ENCODE measurements at places on chromosomes 7 and 10. TPM values are rescaled to one million over a fixed set of nuclear protein-coding genes. Genes with fewer than 3 reads are reported as not detected.

Gene PNLIPRP3
- not detected for total RNA-seq

Gene HOXA4
- 0.57 TPM for total RNA-seq

Gene SDK1
- total RNA-seq = 0.94 TPM

Gene NPSR1
- not detected for total RNA-seq

Gene ANKRD1
- total RNA-seq = 1,685 TPM

Gene RBM20
- 4.0 TPM for total RNA-seq

Gene ANKRD7
- 0.16 TPM for total RNA-seq

Gene TMEM270
- not detected for total RNA-seq

Gene PRKCQ
- 0.16 TPM for total RNA-seq

Gene FZD1
- total RNA-seq = 1.5 TPM

Gene MYPN
- total RNA-seq = 0.16 TPM

Gene NT5C2
- total RNA-seq = 55.5 TPM

Gene LEP
- total RNA-seq = not detected

Gene C7orf57
- 0.19 TPM for total RNA-seq

Gene LRRC17
- total RNA-seq = 4.1 TPM

Gene ZNF365
- total RNA-seq = 0.25 TPM

Gene CPN1
- not detected for total RNA-seq

Gene PVRIG
- not detected for total RNA-seq

Gene GRID1
- not detected for total RNA-seq

Gene ATOH7
- not detected for total RNA-seq

Gene ATRNL1
- not detected for total RNA-seq

Gene TDRD1
- not detected for total RNA-seq

Gene STEAP2
- 0.32 TPM for total RNA-seq

Gene PGAM2
- not detected for total RNA-seq

Gene PITX3
- not detected for total RNA-seq

Gene RGS10
- total RNA-seq = 5.9 TPM

Gene MOGAT3
- not detected for total RNA-seq

Gene GIMAP8
- total RNA-seq = 102 TPM

Gene TMEM213
- total RNA-seq = not detected

Gene CCL26
- not detected for total RNA-seq

Gene UCMA
- not detected for total RNA-seq

Gene GPR26
- not detected for total RNA-seq

Gene DLG5
- total RNA-seq = 14.2 TPM

Gene KCP
- total RNA-seq = not detected

Gene TRIM50
- total RNA-seq = not detected

Gene CLDN12
- 14.5 TPM for total RNA-seq

Gene OGDH
- 31.7 TPM for total RNA-seq

Gene ADGRA1
- total RNA-seq = under 0.01 TPM

Gene CHRM2
- total RNA-seq = under 0.01 TPM

Gene LMOD2
- total RNA-seq = 0.16 TPM

Gene CCL24
- not detected for total RNA-seq

Gene HOXA7
- 1.5 TPM for total RNA-seq

Gene CARD11
- 0.32 TPM for total RNA-seq

Gene AS3MT
- total RNA-seq = 1.1 TPM

Gene ZNF485
- total RNA-seq = 1.4 TPM

Gene CC2D2B
- total RNA-seq = not detected

Gene TTYH3
- 131 TPM for total RNA-seq

Gene RPP38
- total RNA-seq = 8.1 TPM

Gene RNF32
- total RNA-seq = 0.25 TPM

Gene BAIAP2L1
- 0.31 TPM for total RNA-seq

Gene SKAP2
- 9.9 TPM for total RNA-seq

Gene PIK3CG
- total RNA-seq = 5.3 TPM

Gene ASB13
- total RNA-seq = 7.4 TPM

Gene SLC26A3
- total RNA-seq = not detected

Gene GPAM
- total RNA-seq = 9.8 TPM

Gene HOXA3
- 2.3 TPM for total RNA-seq

Gene LGI1
- total RNA-seq = not detected

Gene ALOX5
- total RNA-seq = not detected

All from bladder microvascular endothelial cell (primary cell).